AML-193 (cell line): ENCODE measurements at places on chromosomes 3 and 15.

GRCh38 chr15:99506399-99506798, 59.4 kb upstream of the MEF2A start:
- no peak for DNase-seq

GRCh38 chr15:95446854-95447253, 883.6 kb upstream of the NR2F2 start:
- peak; percentile 92 for DNase-seq

GRCh38 chr15:58597943-58598828, 151.3 kb downstream of the ADAM10 start:
- DNase-seq = peak; percentile 21

DNA sequence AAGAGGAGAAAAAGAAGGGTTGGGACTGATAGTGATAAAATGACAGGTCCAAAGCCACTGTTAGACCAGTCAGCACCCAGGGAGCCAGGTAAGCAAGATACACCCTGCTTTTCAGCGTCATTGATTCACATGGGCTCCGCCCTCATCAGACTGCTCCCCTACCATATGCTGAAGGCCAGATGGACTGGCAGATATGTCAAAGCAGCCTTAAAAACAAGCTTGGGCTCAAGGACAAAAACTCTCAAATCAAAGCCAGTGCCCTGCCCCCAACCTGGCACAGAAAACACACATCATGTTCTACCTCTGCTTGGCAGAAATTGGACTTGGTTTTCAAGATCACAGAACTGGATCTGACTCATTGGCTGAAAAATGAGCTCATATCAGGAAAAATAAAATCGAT, 33.4 kb downstream of the SH3BP5 start:
- DNase-seq = no peak

DNA sequence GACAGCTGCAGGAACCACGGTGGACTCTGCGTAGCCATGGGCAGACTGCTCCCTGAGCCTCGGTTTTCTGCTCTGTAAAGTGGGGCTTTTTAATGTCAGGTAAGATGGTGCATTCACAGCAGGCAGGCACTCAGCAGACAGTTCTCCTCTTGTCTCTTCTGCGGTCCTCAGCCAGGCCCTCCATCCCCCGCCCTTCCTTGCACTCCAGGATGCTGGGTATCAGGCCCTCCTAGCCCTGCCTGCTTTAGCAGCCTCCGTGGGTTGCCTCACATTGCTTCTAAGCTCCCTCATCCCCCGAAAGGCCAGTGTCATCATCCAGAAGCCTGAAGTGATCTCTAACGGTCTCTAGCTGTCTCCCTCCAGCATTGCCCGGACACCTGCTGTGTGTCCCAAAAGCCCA, 115.7 kb downstream of the WNT7A start:
- DNase-seq = no peak

GRCh38 chr3:184526088-184526433, 35.5 kb upstream of the EPHB3 start:
- no peak for DNase-seq

- no peak for DNase-seq
Measured at GRCh38 chr15:70867911-70868467, 14.0 kb upstream of the LARP6 start.

- no peak for DNase-seq
Measured at GRCh38 chr3:11391174-11391879, 119.1 kb downstream of the ATG7 start.

DNA sequence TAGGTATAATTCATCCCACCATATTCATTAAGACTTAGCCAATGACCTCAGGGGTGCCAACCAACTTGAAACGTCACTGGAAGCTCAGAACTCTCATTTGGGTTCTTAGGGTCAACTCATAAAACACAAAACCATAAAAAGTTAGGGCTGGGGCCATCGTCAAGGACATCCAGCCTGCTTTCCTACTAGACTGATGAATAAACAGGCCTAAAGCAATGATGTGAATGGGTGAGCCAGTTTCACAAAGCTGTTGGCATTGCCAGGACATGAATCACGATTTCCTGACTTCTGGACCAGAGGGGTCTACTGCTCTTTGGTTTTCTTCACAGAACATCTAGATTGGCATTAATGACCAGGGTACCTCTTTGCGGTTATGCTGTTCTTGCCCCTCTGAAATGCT, 64.7 kb downstream of the EOMES start:
- DNase-seq = no peak

GRCh38 chr15:84633311-84634227, 20.5 kb downstream of the WDR73 start:
- peak; percentile 60 for DNase-seq

- DNase-seq = no peak
Measured at GRCh38 chr3:143158014-143158988, 38.7 kb downstream of the CHST2 start.

DNA sequence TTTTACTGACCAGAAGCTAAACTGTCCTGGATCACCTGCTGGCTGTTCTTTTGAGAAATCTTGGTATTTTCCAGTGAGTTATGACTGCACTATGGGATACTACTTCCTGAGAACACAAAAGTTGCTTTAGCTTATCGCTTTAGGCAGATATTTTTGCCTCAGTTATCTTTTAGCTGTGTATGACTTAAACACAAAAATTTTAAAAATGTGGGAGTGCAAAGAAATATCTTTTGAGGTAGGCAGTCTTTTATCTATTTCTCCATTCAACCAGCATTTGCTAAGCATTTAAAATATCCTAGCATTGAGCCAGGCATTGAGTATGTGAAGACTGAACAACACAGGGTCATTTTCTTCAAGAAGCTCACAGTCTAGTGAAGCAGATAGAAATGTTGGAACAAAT, 981.9 kb downstream of the FHIT start:
- DNase-seq = no peak

DNA sequence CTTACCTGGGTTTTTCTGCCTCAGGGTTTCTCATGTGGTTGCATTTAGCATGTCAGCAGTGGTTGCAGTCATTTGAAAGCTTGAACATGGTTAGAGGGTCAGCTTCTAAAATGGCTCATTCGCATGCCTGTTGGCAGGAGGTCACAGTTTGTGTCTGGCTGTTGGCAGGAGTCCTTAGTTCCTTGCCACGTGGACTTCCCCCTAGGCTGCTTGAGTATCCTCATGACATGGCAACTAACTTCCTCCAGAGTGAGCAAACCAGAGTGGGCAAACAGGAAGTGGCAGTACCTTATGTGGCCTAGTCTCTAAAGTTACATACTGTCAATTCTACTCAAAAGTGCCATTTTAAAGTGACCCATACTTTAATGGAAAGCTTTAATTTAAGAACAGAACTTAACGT, 3.4 kb upstream of the UNC13C start:
- no peak for DNase-seq

- no peak for DNase-seq
Measured at GRCh38 chr3:123971406-123971805, 10.4 kb upstream of the CCDC14 start.

DNA sequence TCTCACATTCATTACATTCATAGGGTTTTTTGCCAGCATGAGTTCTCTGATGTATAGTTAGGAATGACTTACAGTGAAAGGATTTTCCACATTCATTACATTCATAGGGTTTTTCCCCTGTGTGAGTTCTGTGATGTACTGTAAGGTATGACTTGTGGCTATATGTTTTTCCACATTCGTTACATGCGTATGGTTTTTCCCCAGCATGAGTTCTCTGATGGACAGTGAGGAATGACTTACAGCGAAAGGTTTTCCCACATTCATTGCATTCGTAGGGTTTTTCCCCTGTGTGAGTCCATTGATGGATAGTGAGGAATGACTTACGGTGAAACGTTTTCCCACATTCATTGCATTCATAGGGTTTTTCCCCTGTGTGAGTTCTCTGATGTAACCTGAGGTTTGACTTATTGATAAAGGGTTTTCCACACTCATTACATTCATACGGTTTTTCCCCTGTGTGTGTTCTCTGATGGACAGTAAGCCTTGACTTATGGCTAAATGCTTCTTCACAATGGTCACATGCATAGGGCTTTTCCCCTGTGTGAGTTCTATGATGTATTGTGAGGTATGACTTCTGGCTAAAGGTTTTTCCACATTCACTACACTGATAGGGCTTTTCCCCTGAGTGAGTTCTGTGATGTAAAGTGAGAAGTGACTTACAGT, 47.4 kb downstream of the ZNF717 start:
- DNase-seq = no peak

DNA sequence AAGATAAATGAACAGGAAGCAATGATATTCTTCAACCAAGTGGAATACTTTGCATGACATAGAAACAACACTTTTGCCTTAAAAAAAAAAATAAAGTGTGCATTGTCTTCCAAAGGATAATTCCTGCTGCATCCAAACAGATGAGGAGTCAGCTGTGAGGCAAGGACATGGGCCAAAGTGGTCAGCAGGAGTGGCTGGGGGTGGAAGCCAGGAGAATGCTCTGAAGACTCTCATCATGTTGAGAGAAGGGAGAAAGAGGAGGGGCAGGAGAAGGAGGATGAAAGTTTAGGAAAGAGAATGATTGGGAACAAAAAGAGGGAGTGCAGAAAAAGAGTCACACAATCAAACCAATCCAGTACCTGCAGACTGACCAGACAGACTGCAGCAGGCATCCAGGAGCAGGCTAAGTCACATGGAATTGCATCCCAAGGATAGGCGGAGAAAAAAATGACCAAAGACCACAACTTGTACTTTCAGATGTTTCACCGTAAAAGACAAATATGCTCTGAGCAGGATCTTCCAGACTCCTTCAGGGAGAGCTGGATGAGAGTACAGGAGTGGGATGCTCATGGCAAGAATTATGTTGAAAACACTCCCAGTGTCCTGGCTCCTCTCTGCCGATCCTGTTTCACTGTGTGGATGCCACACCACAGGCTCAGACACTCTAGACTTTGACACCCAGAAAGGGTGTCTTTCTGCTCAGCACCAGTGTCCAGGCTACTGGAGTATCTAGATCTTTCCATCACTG, 11.9 kb downstream of the ABI3BP start:
- DNase-seq = no peak

GRCh38 chr3:192273697-192274010, 453.7 kb downstream of the FGF12 start:
- no peak for DNase-seq

GRCh38 chr15:74171965-74172541, 1.5 kb upstream of the ISLR start:
- no peak for DNase-seq

- DNase-seq = no peak
Measured at GRCh38 chr15:92531406-92531805, 124.2 kb downstream of the FAM174B start.

DNA sequence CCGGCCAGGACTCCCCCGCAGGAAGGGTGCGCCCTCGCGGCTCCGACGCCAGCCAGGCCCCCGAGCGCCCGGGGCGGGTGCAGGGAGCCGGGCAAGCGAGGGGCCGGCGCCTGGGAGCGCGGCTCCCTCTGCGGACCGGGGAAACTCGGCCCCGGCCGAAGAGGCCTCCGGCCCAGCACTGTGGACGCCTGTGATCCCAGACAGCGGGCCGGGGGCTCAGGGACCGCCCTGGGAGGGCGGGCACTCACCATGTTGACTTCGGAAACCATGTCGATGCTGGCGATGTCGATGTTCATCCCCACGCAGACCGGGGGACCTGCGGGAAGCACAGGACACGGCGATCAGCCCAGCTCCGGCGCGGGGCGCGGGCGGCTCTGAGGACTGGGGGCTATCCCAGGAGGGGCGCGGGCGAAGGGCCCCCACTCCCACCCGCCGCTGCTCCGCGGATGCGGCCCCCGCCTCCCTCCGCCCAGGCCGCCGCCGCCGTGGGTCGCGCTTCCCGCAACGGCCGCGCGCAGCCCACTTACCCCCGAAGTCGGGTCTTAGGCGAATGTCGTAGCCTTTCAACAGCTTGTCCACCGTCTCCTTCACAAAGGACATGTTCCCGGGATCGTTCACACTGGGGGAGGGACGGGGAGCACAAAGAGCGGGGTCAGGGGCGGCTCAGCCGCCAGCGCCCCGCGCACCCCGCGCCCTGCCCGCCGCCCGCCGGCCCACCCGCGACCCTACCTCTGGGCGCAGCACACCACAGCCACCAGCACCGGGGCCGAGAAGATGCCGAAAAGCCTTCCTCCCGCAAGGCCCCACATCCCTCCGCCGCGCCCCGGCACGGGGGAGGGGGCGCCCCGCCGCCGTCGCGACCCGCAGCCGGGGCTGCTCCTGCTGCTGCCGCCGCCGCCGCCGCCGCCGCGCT, at the start of gene GABRB3:
Gene GABRB3, minus strand, starts transcription at position 913 of the 913 bp plus-strand sequence.
- no peak for DNase-seq

GRCh38 chr15:64029110-64029509, 17.2 kb downstream of the DAPK2 start:
- DNase-seq = no peak

GRCh38 chr15:75159244-75159643, 42.4 kb upstream of the C15orf39 start:
- no peak for DNase-seq

DNA sequence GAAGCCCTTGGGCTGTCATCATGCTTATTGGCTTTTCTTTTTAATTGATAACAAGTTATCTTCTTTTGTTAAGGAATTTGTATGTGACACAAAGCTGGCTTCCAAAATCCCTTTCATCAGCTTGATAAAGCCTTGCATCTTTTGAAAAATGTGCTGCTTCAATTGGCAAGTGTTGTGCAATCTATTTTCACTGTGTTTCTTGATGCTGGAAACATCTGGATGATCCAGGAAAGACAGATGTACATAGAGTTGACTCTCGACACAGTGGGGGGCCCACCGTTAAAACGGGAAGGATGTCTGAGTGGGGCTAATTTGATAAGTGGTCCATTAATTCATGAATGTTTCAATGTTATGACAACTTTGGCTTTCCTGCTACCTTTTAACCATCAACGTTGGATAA, 158.3 kb upstream of the WNT5A start:
- no peak for DNase-seq

- no peak for DNase-seq
Measured at GRCh38 chr3:192915304-192915703, 2.4 kb downstream of the MB21D2 start.

GRCh38 chr15:88804257-88804656, 1.0 kb downstream of the ACAN start:
- no peak for DNase-seq

DNA sequence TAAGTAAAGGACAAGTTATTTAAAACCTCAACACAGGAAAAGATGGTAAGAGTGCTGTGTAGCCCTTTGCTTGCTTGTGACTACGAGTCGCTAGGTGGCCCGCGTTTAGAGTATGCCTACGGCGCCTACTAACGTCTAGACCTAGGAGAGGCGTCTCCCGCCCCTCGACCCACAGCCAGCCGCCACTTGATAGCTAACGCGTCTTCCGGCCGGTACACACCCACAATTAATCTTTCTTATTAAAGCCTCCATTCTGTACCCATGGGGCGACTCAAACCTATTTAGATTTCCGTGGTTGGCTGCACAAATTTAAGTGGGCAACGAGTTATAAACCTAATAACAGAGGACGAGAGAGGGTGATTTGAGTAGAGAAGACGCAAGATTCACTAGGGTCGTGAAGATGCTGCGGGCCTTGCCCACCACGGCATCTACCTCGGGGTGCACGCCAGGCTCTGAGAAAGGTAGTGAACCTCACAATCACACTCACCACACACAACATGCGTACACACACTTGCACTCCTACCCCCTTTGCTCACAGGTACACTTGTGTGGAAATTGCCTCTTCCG, 12.0 kb downstream of the SOX2 start:
- DNase-seq = no peak

GRCh38 chr3:141184430-141184829, 47.2 kb upstream of the PXYLP1 start:
- DNase-seq = no peak

GRCh38 chr15:95470529-95470928, 860.0 kb upstream of the NR2F2 start:
- no peak for DNase-seq
